ENCODE measurements at places on chromosomes 6 and 20.

GRCh38 chr6:154341336-154341735, 15.3 kb downstream of the IPCEF1 start:
- DNase-seq: no peak

GRCh38 chr6:139109558-139109957, 25.3 kb upstream of the HECA start:
- DNase-seq: no peak

DNA sequence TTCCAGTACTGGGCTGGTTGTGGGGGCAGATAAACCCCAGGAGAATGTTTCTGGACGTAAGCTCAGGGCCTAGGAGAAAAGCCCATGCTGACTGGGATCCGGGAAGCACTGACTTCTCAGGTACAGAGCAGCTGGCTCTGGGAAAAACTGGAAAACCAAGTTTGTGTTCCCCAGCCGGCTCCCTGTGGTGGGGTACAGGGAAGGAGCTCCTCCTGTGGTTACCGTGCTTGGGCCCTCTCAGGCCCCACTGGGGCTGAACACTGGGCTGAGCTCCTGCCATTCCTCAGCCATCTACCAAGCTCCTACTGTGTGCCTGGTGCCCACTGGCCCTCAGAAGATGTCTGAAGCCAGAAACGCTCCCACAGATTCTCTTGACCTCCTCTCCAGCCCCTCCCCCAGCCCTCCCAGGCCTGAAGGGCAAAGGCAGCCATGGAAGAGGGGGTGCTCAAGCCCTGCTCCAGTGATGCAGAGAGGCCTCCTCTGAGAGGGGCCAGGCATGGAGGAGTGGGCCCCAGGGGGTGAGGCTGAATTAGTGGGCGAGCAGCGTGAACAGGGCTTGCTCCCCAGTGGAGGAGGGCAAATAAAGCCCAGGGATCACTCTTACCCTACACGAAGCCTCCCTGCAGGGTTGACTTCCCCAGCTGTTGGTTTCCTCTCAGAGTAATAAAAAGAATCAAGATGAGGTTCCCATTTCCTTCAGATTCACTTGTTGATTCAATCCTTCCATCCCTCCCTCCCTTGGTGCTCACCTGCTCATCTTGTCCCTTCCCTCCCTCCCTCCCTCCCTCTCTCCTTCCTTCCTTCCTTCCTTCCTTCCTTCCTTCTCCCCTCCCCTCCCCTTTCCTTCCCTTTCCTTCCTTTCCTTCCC, 100.0 kb downstream of the VEGFA start:
- no peak for DNase-seq

- no peak for DNase-seq
Observed at GRCh38 chr20:49973981-49974380, 8.8 kb upstream of the SNAI1 start.

- DNase-seq: no peak
Observed at GRCh38 chr6:56760842-56761241, 118.2 kb upstream of the DST start.

- peak; percentile 81 for DNase-seq
Observed at GRCh38 chr6:35736253-35736894, 458 bp upstream of the ARMC12 start.

- no peak for DNase-seq
Observed at GRCh38 chr20:56657879-56658278, 28.8 kb downstream of the TFAP2C start.

DNA sequence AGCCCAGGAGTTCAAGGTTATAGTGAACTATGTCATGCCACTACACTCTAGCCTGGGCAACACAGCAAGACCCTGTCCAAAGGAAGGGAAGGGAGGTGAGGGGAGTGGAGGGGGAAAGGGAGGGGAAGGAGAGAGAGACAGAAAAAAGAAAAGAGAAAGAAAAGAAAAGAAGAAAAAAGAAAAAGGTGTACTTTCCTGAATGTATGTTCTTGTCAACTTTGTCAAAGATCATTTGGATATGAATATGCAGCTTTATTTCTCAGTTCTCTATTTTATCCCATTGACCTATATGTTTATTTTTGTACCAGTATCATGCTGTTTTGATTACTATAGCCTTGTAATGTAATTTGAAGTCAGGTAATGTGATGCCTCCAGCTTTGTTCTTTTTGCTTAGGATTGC, 30.9 kb upstream of the FKBP1C start:
- DNase-seq: no peak

GRCh38 chr6:160132297-160132637, 10.7 kb downstream of the SLC22A1 start:
- no peak for DNase-seq

- DNase-seq: no peak
Observed at GRCh38 chr6:21868226-21868625, 274.7 kb downstream of the SOX4 start.

DNA sequence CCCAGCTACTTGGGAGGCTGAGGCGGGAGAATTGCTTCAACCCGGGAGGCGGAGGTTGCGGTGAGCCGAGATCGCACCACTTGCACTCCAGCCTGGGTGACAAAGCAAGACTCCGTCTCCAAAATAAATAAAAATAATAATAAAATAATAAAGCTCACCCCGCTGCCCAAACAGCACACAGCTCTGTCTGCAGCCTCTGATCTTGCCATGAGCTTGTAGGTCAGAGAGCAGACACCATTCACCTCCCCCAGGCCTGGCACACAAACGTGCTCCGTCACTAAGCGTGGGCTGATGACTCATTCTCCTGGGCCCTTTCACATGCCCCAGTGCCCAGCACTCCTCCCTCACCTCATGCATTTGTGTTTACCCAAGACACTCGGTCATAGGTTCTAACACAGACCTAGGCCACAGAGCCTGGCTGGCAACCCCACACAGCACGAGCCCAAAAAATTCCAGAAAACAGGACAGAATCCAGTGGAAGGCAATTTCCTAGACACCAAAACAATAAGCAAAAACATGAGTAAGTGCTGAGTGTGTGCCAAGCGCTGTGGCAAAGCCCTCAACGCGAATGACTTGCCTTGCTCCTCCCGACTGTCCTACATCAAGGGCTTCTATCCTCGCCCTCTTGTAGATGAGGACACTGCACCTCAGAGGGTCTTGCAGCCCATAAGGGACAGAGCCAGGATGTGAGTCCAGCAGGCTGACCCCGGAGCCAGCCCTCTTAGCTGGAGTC, 18.0 kb downstream of the ATP9A start:
- no peak for DNase-seq

DNA sequence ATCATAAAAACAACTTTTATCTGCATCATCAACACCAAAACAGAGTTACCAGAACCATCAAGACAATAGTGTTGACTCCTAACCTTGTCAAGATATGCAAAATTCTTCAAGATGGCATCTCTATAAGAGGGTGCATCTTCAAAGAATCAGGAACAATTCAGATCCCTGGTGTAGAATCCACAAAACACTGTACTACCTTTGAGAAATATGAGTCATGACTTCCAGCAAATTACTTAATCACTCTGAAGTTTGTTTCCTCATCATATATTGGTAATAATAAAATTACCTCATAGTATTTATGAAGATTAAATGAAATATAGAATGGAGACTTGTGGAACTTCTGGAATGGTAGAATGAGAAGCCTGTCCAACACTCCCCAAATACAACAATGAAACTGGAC, 221.3 kb upstream of the SUPT3H start:
- DNase-seq: no peak

- DNase-seq: no peak
Observed at GRCh38 chr6:160085713-160086505, 35.7 kb upstream of the SLC22A1 start.

DNA sequence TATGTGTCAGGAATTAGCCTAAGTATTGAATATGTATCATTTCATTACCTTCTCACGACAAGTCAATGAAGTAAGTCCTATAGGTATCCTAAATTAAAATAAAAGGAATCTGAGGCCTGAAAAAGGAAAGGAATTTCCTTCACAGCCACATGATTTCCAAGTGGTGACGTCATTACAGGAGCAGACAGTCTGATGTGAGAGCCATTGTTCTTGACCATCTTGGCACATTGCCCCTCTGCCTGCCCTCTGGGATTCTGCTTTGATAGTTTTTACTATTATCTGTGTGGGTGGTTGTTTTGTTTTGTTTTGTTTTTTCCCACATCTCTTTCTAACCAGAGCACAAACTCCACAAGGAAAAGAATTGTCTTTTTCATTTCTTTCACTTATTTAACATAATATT, 219.8 kb upstream of the UFL1 start:
- no peak for DNase-seq

DNA sequence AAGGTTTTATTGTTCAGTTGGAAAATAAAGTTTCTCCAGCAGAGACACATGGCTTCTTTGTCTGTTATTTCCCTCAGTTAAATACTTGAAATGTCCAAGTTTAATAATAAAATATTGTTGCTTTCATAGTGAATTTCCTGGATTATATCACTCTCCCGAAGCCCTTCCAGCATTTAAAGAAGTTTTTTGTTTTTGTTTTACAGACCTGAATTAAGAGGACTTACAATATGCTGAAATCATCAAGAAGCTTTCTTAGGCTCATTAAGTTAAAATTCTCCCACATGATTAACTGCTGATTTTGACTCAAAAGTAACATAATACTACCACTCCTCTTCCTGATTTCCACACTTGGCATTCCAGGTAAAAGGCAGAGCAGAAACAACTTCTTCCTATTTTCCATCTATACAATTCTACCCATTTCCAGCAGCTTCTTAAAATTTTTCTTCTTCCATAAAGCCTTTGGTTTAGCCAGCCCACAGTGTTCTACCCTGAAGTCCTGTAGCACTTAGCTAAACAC, 35.8 kb downstream of the PDSS2 start:
- DNase-seq: no peak

DNA sequence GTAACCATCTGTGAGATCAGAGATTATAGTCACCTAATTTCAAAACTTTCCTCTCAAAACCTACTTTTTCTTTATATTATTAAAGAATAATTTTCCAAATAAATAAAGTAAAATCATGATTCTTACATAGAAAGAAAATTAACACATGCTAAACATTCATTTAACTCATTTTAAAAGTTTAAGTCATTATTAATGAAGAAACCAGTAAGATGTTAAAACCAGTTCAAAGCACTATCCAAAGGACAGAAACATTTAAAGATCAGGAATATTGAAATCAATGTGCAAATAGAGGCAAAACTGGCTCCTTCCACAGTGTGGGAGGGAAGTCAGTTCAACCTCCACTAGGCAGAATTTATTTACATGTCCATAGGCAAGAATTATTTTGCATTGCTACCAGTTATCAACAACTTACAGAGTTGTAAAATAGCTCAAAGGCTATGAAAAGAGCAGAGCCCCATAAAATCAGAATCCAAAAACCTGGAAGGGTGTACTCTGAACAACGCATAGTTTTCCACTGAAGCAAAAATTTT, 146.9 kb downstream of the KHDC1L start:
- no peak for DNase-seq

DNA sequence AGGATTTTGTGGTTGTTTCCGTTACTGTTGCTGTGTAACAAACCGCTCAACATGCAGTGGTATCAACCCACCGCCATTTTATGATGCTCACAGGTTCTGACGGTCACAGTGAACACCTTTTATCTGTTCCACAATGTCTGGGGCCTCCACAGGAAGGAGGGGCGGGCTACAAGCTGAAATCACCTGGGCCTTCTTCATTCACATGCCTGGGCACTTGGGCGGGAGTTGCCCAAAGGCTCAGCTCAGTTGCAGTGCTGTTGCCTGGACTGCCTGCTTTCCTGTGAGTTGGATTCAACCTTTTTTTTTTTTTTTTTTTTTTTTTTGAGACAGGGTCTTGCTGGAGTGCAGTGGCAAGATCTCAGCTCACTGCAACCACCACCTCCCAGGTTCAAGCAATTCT, 16.7 kb upstream of the AVP start:
- no peak for DNase-seq

DNA sequence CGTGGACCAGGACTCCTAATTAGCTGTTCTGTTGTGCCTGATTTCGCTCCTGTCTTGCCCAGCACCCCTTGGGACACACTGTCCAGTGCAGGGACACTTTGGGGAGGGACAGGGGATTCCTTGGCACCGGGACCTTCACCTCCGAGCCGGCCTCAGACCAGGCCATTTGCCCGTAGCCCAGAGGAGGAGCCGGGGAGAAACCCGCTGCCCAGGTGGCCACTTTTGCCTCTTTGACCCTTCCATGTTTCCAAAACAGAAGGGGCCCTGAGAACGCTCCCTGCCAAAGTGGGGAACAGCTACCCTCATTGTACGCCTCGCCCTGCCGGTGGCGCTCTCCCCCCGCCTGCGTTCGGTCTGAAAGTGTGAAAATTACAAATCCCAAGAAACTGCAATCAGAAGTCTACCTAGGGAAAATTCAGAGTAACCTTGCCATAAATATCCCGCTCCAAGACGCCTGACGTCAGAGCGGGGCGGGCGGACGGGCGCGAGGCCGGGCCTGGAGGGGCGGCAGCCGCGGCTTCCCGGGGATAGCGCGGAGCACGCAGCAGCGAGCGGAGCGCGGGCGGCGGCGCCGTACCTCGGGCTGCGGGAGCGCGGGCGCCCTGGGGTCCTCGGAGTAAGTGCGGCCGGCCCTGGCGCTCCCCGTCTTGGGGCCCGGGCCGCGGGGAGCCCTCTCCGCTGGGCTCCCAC, at the start of gene DAAM2:
TSS of gene DAAM2 (plus strand) at position 527 of the 690 bp plus-strand sequence. CDS start 63,927 bp downstream, outside the sequence.
- DNase-seq: no peak

- no peak for DNase-seq
Observed at GRCh38 chr20:19375801-19376200, 163.4 kb downstream of the SLC24A3 start.

DNA sequence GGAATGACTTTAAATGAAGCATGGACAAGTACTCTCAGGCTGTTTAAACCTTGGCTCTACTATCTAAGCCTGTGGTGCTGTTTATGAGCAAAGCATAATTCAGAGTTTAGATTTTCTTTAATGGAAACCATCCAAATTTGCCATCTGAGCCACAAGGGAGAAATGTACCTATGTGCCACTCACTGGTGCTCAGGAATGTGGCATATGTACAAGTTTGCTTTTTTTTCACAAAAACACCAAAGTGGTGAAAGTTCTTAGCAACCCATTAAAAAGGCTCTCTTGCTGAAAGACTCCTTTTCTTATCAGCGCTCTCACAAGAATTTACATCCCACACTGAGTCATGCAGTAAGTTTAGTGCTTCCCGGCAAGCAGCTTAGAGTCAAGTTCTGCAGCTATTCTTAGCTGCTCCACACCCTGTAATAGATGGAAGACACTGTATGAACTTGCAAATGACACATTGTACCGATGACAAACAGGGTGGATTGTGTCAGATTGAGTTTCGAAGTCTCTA, 57.3 kb upstream of the MLIP start:
- DNase-seq: no peak

DNA sequence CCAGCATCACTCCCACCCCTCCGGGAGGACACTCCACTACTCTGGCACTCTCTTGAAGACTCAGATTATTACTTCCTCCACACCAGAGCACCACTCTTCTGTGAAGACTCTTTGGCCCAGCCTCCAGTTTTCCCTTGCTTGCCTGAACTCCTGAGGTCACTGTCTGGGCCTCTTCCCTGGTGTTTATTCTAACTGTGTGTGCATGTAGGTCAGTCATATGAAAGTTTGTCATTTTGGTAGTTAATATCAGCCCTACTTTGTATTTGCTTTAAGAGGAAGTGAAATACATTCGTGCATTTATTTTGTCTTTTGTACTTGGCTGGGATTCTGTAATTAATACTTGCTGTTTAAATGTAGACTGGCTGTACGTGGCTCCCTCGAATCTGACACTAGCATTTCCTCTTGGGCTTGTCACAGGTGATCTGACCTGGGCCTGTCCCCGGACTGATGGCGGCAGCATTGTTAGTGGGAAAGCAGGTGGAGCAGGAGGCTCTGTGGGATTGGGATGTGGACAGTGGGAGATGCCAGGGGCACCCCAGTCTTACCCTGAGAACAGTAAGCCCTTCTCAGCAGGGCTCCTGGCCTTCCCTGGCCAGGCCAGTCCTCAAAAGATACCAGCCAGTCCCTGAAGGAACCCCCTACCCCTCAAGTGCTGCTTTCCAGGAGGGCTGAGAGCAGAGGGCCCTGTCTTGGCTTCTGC, 350.5 kb downstream of the CDC5L start:
- DNase-seq: no peak
